ENCODE measurements at places on chromosomes 1 and 21.

GRCh38 chr1:205041001-205041715, 1.9 kb upstream of the CNTN2 start:
- no peak for DNase-seq

DNA sequence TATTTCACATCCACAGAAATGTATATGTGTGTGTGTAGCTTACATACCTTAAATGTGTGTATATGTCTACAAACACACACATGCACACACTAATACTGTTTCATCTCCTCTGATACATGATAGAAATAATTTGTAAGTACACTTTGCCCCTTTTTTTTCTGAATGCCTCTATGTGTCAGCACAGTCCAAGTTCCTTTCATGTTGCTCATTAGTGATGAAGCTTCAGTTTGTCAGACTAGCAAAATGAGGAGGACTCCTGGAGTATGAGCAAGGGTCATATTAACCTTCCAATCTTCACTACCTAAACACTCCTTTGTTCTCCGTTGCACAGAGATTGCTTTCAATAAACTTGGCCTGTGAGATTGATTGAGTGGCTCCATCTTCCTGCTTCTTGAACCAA, 935.4 kb downstream of the MRPL39 start:
- DNase-seq: no peak

DNA sequence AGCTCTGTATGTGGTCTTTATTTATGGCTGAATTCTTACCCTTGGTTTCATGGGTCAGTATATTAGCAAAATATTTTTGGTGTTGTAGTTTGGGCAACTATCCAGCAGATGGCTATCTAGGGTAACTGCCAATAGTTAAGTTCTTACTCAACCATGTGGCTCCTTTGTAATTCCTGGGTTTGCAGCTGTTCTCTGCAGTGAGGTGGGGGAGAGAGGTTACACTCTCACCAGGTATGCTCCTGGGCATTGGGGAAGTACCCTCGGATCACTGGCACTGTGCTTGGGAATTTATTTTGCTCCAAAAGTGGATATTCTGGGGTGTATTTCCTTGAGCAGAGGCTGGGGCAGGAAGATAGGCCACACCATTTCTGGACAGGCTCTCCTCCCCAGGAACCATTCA, 436.7 kb upstream of the TMPRSS15 start:
- DNase-seq: no peak

GRCh38 chr1:223233410-223234169, 90.5 kb upstream of the TLR5 start:
- no peak for DNase-seq

DNA sequence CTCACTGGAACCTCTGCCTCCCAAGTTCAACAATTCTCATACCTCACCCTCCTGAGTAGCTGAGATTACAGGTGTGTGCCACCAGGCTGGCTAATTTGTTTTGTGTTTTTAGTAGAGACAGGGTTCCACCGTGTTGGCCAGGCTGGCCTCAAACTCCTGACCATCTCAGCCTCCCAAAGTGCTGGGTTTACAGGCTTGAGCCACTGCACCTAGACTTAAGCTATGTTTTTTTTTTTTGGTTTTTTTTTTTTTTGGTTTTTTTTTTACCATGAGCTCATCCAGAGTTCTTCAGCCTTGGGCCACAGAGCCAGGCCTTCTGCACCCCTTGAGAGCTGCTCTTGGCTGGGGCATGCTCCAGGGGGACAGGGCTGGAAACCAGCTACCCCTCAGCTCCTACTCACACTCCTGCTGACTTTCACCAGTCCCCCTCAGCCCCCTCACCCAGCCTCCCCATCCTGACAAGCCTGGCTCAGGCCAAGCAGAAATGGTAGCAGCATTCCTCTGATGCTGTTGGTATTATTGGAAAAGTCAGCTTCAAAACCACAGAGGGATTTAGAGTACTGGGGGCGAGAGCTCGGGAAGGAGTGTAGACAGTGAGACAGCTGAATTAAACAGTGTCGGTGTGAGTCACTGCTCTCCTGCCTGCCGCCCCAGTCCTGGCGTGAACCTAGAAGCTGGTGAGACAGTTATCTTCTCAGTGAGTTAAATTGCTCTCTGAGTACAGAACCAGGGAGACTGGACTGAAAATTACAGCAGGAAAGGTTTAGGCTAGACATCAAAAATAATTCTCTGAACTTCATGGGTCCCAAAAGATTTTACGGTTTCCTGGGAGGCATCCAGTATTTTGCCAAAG, 63.7 kb downstream of the NAV1 start:
- no peak for DNase-seq

DNA sequence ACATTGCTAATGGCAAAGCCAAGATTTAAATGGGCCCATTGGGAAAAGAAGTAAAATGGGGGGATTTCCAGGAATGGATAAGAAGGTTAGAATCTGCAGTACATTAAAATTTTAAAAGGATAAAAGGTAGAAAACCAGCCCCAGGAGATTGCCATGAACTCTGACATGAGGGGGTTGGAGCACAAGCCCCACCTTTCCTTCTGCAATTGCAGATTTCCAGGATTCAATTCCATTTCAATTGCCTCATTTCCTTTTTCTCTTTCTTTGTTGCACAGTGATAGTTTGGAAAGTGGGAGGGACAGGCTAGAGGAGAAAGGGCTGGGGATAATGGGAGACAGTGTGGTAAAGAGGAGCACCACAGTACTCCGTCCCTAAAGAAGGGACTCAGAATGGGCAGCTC, 238.5 kb upstream of the RAB4A start:
- no peak for DNase-seq

DNA sequence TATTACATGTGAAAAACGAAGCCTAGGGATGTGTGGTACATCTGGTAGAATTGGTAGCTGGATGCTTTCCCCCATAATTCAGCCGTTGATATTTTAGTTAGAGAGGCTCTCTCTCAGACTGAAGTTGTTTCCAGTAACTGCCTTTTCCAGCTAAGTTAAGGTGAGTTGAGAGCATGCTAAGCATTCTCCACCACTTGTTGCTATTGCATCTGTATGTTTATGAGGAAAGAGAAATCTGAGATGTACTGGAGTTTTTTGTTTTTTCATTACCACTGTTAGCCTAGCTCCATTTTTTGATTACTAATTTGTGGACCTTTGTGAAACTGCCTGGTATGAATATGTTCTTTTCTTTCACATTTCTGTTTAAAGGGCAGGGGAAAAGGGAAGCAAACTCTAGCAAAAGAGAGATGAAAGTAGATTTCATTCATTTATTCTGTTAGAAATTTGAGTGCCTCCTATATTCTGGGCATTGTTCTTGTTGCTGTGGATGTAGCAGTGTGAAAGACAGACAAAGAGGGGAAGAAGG, 189.9 kb upstream of the CACYBP start:
- no peak for DNase-seq

DNA sequence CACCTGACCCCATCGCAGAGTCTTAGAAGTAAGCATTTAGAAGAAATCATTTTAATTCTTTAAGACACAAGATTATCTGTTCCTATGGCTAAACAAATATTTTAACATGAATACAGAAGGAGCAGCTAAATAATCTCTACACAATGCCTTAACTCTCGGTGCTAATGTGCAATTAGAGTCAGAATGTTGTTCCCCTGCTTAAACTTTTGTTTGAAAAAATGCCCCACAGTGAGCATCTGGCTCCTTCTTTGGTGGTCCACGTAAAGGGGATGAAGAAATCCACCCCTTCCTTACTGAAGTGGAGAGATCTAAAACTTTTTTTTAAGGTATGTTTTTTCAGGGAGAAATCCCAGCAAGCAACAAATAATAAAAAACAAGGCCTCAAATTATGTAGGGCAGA, 55.2 kb downstream of the SLC45A1 start:
- no peak for DNase-seq

GRCh38 chr21:33841561-33841960, 74.0 kb downstream of the ATP5PO start:
- no peak for DNase-seq

DNA sequence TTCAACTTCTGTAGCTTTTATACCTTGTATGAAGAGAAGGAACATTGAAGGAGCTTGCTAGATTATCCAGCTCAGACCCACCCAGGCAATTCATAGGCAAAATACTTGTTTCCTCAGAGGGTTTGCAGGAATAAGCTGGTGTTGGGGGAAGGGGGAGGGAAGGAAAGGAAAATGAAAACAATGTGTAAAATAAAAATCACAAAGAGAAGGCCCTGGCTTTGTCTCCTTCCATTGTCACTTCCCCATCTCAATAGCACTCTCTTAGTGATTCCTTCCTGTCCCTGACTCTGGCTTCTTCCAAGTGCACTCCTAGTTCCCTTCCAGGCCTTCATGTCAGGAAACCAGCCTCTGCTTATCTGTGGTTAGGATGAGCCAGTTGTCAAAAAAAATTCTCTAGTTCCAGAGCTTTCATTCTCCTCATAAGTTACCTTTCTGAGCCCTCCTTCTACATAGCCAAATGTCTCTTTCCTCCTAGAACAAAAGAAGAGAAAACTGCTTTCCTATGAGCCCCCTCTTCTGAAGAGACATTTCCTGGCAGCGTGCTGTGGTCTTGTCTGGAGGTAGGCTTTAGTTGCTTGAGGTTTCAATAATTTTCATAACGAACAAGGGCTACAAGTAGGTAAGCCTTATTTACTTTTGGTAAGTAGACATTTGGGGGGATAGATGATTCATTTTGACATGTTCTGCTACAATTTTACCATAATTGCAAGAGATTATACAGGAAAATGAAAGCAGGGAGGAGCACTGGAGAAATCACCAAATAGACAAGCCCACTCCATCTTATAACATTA, 45.7 kb downstream of the FASLG start:
- no peak for DNase-seq

DNA sequence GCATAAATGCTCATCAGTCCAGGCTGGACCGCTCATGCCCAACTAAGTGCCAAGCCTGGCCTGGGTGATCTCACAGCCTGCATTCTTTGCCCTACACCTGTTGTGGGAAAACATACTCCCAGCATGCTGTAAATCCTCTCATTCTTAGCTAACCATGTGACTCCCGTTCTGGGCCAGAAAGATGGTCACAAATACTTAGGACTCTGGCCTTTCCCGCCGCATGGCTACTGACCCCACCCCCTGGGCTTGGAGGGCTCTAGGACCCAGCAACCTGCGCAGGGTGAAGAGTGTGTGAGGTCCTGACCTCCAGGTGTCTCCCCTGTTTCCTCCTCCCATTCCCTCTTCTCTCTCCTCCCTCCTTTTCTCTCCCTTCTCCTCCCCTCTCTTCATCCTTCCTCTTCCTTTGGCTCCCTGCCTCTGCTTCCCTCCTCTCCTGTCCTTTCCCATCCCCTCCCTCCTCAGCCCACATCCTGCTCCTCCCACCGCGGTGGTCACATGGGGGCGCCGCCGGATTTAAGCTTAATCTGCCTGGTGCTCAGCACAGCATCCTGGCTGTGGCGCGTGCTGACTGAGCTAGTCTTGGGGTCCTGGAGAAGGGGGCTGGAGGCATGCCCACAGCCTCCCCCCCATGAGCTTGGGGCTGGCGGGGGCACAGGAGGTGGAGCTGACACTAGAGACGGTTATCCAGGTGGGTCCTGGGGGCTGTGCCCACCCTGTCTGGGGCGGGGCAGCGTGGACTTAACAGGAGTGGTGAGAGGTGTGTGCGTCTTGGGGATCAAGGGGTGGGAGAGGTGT, at the start of gene CROCC:
CROCC (plus strand) TSS at position 541 of the 795 bp plus-strand sequence; CDS start at position 629, 88 bp downstream.
- DNase-seq: no peak

DNA sequence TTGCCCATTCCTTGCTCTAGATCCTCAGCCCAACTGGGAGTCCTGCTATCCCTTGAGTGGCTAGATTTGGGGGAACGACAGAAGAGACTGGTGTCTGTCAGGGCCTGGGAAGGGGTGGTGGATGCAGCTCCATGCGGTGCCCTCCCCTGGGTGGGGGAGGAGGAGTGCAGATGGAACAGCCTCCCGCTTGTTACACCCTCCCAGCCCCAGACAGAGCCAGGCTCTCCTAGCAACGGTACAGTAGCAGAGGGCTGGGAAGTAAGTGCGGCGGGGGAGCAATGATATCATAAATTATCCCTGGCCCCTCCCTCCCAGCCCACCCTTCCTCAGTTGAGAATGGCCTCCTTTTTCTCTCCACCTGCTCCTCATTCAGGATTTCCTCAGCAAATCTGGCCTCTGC, 37.2 kb downstream of the RHBG start:
- DNase-seq: no peak

DNA sequence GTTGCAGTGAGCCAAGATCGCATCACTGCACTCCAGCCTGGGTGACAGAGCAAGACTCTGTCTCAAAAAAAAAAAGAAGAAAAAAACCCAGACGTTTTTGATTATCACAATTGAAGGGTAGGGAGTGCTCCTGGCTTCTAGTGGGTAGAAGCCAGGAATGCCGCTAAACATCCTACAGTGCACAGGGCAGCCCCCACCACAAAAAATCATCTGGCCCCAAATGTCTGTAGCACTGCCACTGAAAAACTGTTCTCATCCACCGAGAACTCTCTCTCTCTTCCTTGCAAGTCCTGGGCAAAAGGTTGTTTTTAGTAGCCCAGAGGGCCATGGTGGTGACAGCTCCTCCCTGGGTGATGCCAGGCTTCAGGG, 35.6 kb upstream of the GPR157 start:
- no peak for DNase-seq

All from activated CD4-positive, alpha-beta T cell treated with anti-CD3 and anti-CD28 coated beads, Interleukin-2, amount 50 U/mL, for 24 hours (primary cell).